ENCODE measurements at places on chromosomes 3 and 15.

DNA sequence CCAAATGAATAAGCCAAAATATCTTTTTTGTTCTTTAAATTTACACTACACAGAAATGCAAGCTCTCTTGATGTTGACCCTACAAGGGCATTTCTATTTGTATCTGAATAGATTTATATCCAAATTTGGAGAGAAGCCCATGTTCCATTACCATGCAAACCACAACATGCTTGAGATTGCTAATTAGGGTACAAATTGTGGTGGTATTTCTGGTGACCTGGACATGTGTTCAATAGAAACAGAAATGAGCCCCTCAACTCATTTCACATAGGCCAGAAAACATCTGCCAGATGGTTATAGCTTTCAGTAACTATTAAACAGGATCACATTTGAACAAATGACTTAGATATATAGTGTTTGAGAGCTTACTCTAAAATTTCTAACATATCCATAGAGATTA lies 23.5 kb upstream of the PLSCR5 start:
- DNase-seq = no peak

DNA sequence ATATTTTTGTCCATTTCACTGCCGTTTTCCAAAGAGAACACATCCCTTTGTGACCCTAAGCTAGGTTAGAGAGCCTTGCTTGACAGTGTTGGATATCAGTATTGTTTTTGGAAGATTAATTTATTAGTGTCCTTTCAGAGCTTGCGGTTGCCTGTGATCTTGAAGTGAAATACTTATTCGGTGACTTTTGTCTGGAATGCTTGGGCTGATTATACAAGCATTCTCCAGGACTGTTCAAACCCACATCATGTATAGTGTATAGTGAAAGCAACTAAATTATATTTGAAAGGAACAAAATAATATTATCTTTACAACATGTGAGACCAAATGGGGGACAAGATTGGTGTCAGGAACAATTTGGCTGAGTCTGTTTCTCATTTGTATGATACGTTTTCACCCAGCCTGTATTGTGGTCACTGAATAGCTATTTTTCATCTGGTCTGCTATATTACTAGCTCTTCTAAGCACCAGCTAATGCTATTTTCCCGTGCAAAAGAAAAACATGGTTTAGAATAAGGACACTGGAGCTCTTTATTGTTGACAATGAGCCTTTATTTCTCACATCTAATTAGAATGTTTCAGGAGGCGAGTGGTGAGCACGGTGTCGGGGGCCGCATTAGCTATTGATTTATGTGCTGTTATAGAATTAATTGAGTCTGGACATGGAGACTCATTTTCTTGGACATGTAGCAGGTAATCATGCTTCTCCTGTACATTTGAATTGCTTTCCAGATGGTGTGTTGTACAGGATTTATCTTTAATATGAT lies 158.1 kb downstream of the APBA2 start:
- no peak for DNase-seq

DNA sequence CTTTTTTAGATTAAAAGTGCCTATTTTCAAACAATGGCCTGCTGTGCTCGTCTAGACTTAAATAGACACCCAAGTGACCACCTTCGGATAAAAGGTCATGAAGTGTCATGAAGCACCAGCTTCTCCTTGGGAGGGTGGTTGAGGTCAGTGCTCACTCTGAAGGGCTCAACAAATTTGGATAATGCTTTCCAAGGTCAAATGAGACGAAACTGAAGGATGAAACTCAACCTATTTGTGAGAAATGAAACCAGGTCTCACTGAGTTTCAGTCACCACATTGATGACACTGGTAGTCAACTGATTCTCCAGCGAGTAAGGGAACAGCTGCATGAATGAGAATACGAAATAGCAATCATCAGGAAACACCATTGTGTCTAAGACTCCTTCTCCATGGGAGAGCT lies 852.6 kb downstream of the NTRK3 start:
- no peak for DNase-seq

DNA sequence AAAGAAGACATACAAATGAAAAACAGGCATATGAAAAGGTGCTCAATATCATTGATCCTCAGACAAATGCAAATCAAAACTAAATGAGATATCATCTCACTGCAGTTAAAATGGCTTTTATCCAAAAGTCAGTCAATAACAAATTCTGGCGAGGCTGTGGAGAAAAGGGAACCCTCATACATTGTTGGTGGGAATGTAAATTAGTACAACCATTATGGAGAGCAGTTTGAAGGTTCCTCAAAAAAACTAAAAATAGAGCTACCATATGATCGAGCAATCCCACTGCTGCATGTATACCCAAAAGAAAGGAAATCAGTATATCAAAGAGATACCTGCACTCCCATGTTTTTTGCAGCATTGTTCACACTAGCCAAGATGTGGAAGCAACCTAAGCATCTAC lies 165.8 kb downstream of the PLCL2 start:
- no peak for DNase-seq

GRCh38 chr3:107198581-107199181 lies 178.6 kb upstream of the CCDC54 start:
- no peak for DNase-seq

- DNase-seq = no peak
These were observed 21.9 kb upstream of the NRG4 start for GRCh38 chr15:76034111-76034510.

DNA sequence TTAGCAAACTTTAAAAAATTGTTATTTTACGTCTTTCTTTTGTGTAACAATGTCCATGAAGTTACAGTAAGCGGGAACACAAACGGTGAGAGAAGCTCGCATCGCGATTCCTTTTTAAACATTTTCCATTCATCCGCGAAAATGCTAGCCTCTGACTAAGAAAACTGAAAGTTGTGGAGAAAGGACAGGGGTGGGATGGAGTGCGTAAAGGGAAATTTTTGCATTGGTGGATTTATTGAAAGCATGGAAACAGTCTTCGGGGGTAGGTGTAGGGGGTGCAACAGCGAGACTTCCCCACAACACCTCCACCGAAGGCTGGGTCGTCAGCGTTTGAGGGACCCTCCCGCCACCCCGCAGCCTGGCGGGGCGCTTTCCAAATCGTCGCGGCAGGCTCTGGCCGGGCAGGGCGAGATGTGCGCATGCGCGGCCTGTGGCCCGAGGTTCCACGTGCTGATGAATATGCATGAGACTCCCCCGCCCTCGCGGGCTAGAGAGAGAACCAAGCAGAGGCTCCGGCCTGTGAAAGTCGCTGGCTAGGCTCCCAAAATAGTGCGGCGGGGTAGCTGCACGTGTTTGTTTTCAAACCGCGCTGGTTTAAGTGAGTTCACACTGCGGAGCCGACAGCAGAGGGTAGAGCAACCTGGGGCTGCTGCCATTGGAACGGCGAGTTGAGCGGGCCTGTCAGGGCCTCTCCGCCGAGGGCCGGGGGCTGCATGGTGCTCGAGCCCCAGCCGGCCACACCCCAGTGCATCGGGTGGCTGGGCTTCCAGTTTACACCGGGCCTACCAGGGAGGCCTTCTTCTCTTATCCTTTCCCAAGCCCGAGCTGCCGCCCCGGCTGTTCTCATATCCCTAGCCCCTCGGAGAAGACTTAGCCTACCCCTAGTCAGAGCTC lies 9.9 kb downstream of the ZIC1 start:
- no peak for DNase-seq

GRCh38 chr3:112979244-112979832 lies 4.4 kb upstream of the CD200R1 start:
- no peak for DNase-seq

DNA sequence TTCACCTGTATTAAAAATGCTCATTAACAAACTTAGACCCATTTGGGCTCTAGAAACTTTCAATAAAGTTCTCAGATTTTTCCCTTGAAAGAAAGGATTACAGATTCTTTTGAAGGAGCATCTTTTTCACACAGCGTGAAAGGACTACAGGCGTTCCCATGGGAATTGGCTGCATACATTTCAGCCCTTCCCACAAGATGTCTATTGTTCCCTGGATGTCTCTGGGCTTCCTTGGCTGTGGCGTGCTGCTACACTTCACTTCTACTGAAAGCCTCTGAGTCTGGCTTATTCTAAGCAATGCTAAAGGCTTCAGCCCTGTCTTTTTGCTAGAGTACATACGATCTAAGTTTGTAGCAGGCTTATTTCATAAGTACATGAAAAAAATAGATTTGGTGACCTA lies 1.4 kb downstream of the VEPH1 start:
- DNase-seq = no peak

DNA sequence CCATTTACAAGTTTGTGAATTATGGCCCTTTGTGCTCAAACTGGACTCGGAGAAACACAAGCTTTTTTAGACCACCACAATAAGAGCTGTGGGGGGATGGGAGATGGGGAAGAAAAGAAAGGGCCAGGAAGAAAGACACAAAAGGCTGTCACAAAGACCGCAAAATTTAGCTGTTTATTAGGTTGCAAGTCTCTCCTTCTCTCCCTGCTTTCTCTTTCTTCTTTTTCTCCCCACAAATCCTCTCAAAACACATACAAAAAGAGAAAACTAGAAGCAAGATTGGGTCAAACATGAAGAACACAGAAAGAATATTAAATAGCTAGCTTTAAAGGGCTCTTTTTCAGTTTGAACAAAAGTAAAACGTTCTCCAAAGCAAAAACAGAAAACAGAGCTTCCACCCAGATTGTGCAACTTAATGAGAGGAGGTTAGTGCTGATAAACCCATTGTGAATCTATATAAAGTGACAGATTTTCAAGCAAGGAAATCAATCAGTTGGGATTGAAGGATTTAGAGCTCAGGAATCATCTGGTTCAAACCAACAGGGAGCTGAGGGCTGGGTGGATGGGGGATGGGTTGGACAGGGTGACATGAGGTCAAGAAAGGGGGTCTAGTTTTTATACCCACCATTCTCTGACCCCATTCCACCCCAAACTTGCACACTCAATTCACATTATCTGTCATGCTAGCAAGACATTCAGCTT lies 87.3 kb downstream of the DHX30 start:
- DNase-seq = no peak

DNA sequence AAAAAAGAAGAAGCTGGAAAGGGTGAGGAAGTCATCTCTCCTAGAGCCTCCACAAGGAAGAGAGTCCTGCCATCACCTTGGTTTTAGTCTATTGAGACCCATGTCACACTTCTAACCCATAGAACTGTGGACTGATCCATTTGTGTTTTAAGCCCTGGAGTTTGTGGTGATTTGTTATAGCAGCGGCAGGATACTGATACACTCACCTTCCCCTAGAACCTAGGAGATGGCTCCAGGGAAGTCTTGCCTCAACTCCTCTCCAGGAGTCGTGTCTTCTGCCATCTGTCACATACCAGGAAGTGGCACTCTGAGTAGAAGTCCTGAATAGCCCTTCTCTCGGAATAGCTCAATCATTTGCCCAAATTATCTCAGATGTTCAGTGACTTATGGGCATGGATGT lies 14.6 kb upstream of the APBA2 start:
- DNase-seq = no peak

DNA sequence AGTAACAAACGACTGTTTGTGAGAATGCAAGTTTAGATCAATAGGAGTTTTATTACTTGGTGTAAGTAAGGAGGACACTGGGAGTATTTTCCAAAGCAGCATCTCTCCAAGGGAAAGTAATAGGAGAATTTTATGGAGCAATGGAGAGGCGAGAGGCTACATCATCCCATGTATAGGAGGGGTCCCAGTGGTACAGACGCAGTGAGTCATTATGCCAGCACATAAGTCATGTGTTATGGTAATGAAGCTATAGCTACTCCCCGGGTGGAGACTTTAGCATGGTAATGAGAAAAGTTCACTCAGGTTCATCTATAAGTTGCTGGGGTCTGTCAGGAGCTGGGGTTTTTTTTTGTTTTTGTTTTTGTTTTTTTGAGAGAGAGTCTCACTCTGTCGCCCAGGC lies 29.5 kb upstream of the ZNF445 start:
- DNase-seq = no peak

- DNase-seq = no peak
These were observed 5.2 kb upstream of the SIN3A start for GRCh38 chr15:75456710-75457109.

- DNase-seq = no peak
These were observed 328.9 kb upstream of the TGFBR2 start for GRCh38 chr3:30277494-30277893.

DNA sequence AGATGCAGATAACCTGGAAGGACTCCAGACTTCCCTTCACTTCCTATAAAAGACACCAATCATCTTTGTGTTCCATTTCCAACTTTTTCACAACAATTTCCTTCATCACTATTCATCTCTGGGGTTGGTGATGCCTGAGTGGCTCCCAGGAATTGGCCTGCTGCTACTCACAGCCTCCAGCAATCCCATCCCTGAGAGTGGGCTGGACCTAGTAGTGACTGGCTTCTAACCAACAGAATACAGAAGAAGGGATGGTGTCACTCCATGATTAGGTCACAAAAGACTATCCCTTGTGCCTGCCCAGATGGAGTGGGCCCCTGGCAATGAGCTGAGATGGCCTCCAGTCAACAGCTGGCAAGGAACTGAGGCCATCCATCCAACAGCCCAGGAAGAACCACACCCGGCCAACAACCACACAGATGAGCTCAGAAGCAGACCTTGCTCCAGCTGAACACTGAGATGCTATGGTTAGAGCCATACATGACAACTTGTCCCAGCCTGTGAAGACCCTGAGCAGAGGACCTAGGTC lies 20.9 kb downstream of the OCA2 start:
- no peak for DNase-seq

- DNase-seq = no peak
These were observed 22.4 kb downstream of the SLMAP start for GRCh38 chr3:57778494-57778893.

DNA sequence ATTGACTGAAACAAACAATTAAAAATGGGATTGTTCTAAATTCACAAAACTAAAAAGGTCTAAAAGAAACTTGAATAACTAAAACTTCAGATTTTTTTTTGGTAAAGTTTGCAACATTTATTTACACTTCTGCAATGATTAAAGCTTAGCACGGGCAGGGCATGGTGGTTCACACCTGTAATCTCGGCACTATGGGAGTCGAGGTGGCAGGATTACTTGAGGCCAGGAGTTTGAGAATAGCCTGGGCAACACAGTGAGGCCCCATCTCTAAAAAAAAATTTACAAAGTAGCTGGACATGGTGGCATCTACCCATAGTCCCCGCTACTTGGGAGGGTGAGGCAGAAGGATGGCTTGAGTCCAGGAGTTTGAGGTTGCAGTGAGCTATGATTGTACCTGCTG lies 31.6 kb downstream of the TLNRD1 start:
- DNase-seq = no peak
